ENCODE measurements at places on chromosomes 16 and 17.
A peak's percentile ranks its signal among the peaks of the same experiment; 100 is the strongest.

GRCh38 chr17:3980381-3981014 lies 16.3 kb upstream of the ATP2A3 start:
- DNase-seq, result no peak

GRCh38 chr16:65071433-65072311 lies 50.2 kb downstream of the CDH11 start:
- no peak for DNase-seq

DNA sequence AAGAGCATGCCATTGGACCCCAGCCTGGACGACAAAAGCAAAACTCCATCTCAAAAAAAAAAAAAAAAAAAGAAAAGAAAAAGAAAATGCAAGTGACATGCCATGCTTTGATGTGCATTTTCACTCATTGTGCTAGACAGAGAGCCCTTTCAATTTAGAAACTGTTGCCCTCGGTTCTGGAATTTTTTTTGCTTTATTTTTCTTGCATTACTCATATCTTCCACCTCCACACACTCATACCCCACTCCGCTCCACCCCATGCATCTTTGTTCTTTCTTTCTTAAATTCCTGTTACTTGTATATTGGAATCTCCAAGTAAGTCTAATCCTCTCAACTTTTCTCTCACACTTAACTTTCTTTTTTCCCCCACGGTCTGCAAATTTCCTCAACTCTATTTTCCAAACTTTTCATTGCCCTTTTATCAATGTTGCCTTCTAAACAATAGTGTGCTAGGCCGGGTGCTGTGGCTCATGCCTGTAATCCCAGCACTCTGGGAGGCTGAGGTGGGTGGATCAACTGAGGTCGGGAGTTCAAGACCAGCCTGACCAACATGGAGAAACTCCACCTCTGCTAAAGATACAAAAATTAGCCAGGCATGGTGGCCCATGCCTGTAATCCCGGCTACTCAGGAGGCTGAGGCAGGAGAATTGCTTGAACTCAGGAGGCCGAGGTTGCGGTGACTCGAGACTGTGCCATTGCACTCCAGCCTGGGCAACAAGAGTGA lies 16.8 kb upstream of the SUZ12 start:
- no peak for DNase-seq

GRCh38 chr17:80761110-80761871 lies 216.7 kb downstream of the RPTOR start:
- DNase-seq, result peak; percentile 63

GRCh38 chr17:4636474-4637100 lies 4.9 kb downstream of the ALOX15 start:
- DNase-seq, result no peak

DNA sequence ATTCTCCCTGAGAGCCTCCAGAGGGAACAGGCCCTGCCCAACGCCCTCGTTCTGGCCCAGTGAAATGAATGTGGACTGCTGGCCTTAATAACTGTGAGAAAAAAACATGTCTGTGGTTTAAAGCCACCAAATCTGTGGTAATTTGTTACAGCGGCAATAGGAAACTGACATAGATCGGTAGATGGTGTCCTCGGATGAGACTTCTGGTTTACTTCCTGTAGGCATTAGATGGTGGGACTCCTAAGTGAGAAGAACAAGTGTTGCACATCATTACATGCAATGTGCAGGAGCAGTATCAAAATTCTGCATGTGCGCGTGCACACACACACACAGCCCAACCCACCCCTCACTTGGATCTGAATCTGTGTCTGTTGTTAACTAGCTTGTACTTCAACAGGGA lies 42.0 kb downstream of the CDK5R1 start:
- DNase-seq, result no peak

GRCh38 chr16:51982715-51983680 lies 563.9 kb downstream of the TOX3 start:
- DNase-seq, result peak; percentile 37

GRCh38 chr16:20352615-20353014 lies at the start of gene UMOD:
Gene UMOD, minus strand, starts transcription at chr16:20352715. Its CDS starts 1,978 bp downstream, at chr16:20350737.
- no peak for DNase-seq

GRCh38 chr17:5869041-5869745 lies 201.0 kb upstream of the WSCD1 start:
- DNase-seq, result no peak

- DNase-seq, result no peak
These were observed 12.3 kb downstream of the FLII start for GRCh38 chr17:18246109-18246725.

GRCh38 chr16:64933885-64934284 lies 188.0 kb downstream of the CDH11 start:
- no peak for DNase-seq
